ENCODE measurements at places on chromosomes 16 and 17.

GRCh38 chr16:76705892-76706291 is 428.7 kb downstream of the CNTNAP4 start:
- DNase-seq, result no peak

DNA sequence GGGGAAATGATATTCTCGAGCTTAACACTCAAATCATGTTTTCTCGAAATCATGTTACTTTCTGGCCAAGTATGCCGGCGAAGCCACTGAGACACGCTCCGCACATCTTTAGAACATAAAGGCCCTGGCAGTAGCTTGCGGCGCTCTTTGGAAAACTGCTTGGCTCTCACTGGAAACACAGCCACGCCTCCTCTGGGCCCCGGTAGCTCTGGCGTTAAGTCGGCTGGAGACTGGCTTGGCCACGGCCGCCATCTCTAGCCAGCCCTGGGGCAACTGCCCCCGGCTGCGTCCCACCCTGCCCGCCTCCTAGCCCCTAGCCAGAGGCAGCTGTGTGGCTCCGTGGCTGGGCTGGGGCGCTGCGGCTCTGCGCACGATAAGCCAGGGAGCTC is 9.2 kb upstream of the BAIAP2 start:
- DNase-seq, result no peak

DNA sequence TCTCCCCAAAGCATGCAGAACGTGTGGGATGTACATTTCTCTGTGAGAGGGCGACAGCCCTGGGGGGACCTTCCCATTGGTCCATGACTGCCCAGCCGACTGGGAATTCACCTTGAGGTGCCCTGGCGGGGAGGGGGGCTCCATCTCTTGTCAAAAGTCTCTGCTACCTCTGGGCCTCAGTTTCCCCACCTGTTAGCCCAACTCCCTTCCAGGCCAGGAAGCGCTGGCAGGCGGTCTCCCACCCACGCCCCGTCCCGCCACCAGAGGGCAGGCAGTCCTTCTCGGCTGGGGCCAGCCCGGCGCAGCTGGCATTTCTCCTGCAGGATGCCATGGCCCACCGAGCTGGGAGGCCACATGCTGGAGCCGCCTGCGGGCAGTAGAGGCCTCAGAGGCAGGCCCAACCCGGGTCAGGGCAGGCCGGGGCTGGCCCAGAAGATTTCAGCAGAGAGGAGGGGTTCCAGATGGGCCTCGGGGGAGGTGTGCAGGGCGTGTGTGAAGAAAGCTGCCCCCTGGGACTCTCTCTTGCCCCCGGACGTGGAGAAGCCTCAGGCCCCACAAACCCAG is 16.6 kb downstream of the CD7 start:
- DNase-seq, result no peak

DNA sequence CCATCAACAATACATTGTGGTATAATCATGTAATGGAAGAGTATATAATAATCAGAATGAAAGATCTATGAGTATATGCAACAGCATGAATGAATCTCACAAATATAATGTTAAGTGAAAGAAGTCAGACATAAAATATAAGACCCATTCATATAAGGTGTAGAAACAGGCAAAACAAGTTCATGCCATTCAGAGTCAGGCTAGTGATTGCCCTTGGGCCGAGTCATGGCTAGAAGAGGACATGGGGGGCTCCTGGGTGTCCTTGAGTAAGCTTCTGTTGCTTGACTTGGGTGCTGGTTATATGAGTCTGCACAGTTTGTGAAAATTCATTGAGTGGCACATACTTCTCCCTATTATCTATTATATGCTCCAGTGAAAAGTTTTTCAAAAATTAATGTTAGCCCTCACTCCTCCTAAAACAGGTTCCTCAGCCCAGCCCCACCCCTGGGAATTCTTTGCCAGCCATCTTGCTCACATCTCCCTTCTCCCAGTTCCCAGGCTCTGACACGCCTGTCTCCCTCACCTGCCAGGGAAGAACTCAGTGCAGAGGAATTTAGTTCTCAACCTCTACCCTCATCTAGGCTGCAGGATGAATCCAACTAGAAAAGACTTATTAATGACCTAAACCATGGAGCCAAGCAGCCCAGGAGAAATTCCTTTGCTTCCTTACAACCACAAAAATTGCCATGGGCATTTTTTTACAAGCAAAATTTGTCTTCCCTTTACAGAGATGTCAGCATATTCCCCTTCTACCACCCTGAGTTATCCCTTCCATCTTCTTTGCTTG is 52.4 kb upstream of the NFAT5 start:
- DNase-seq, result no peak

- DNase-seq, result no peak
Measured at GRCh38 chr17:8953156-8953885, 12.2 kb downstream of the PIK3R5 start.

DNA sequence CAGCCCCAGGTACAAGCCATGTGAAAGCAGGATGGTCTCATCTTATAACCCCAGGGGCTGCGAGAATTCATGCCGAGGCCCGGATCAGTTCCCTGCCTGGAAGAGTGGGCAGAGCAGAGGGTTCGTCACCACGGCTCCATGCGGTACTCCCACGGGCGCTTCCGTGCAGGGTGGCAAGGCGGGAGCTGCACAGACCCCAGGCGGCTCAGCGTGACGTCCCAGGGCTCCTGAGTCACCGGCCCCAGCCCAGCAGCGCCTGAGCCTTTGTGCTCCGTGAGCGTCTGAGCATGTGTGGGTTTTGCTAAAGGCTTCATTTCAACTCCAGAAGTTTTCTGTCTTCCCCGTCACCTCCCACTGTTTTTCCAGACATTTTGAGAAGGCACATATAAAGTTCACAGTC is 71.2 kb upstream of the CHMP6 start:
- no peak for DNase-seq

GRCh38 chr17:78940258-78940657 is 15.1 kb upstream of the TIMP2 start:
- DNase-seq, result no peak

DNA sequence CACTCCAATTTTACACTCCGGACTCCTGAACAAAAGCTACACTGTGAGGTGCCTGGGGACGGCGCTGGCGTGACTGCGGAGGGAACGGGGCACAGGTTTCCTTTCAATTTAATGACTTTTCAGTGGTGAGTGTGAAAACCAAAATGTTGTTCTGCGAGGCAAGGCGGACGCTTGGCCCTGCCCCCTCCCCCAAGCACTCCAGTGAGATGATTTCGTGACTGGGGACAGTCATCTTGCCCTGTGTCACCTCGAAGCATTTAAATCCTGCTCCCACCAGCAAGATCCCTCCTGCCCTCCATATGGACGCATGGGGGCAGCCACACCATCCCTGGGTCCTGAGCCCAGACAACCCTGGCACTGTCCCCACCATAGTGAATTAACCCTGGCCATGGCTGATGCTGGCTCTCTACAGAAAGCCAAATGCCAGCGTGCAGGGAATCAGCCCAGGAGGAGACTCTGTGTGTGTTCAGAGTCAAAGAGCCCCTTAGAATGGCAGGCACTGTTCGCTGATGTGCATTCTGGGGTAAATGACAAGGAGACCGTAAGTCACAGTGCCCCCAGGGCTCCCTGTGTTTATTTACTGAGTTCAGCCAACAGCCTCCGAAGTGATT is 41.0 kb downstream of the C16orf95 start:
- DNase-seq, result no peak

DNA sequence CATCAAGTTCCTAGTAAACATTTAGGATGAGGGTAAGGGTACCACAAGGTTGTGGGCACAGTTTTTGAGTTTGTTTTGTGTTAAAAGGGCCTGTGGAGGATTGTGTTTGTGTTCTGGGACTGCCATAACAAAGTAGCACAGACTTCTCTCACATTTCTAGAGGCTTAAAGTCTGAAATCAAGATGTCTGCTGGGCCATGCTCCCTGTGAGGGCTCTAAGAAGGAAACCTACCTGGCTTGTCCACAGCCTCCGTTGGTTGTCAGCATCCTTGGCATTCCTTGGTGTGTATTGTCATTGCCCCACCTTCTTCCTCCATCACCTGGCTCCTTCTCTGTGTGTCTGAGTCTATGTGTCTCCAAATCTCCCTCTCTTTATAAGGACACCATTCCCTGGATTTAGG is 808.1 kb upstream of the RBFOX1 start:
- no peak for DNase-seq

DNA sequence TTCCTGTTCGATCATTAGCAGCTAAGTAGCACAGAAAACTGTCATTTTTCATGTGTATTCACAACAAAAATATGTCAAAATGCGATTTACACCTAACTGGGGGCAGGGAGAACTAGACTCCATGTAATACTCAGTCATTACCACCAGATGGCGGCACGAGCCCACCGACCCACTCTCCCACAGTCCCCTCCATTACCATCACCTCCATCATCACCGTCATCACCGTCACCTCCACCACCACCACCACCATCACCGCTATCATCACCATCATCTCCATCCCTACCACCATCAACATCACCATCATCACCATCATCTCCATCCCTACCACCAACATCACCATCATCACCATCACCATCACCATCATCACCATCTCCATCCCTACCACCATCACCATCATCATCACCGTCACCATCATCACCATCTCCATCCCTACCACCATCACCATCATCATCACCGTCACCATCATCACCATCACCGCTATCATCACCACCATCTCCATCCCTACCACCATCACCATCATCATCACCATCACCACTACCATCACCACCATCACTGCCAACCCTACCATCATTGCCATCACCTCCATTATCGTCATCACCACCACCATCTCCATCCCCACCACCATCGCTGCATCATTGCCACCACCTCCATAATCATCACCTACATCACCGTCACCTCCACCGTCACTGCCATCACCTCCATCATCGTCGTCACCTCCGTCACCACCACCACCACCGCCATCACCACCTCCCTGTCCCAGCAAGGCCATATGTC is 14.4 kb downstream of the NDUFAF8 start:
- no peak for DNase-seq

DNA sequence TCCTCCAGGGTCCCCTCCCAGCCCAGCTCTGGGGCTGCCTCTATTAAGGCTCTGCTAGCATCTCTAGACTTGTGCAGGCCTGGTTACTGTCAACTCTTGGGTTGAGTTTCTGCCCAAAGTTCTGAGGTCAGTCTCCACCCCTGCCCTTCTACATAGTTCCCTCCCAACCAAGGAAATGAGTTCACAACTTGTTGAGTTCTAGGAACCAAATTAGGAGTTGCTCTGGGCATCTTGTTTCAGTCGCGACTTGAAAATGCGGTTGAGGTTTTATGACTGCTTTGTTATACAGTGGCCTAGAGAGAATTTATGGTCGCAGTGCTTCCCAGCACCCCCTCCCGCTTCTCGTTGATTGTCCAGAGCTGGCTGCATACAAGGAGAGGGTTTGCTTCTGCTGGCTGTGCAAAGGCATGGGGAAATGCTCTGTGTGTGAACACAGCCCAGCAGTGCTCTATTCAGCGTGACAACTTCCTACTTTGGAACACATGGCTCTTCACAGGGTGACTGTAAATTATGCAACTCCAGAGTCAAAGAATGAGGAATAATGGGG is 20.2 kb downstream of the GNAO1 start:
- no peak for DNase-seq

GRCh38 chr17:82638183-82638773 is 10.0 kb downstream of the WDR45B start:
- no peak for DNase-seq

- DNase-seq, result no peak
Measured at GRCh38 chr17:48993951-48994350, 3.2 kb upstream of the IGF2BP1 start.

DNA sequence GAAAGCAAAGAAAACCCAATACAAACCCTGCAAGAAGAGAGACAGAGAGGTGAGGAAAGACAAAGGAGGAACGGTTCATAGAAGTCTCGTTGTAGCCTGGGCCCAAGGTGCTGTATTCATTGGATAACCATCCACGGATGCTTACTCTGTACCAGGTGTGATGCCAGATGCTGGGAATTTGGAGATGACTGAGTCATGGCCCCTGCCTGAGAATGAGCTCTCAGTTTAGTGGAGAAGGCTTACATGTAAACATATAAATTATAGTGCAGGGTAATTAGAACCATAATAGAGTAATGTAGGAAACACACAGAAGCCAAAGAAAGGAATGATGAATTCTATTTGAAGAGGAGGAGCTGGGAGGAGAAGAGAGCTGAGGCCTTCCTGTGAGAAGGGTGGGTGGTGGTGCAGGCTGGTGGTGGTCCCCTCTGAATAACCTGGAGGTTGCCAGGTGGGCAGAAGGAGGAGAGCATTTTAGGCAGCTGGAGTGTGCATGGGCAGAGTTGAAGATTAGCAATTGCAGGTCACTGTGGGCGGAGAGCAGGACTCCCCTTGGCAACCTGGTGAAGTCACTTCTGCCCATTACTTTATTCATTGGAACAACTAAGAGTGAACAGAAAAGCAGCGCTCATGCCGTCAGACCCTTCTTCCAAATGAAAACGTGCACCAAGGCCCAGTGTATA is 7.7 kb upstream of the ZG16 start:
- no peak for DNase-seq

GRCh38 chr17:18363101-18364049 is at the start of gene SHMT1:
TSS of gene SHMT1 (minus strand) at chr17:18363550. CDS start at chr17:18355981, 7,569 bp downstream.
- DNase-seq, result peak; percentile 80

GRCh38 chr17:74288785-74289184 is 14.8 kb downstream of the DNAI2 start:
- no peak for DNase-seq

DNA sequence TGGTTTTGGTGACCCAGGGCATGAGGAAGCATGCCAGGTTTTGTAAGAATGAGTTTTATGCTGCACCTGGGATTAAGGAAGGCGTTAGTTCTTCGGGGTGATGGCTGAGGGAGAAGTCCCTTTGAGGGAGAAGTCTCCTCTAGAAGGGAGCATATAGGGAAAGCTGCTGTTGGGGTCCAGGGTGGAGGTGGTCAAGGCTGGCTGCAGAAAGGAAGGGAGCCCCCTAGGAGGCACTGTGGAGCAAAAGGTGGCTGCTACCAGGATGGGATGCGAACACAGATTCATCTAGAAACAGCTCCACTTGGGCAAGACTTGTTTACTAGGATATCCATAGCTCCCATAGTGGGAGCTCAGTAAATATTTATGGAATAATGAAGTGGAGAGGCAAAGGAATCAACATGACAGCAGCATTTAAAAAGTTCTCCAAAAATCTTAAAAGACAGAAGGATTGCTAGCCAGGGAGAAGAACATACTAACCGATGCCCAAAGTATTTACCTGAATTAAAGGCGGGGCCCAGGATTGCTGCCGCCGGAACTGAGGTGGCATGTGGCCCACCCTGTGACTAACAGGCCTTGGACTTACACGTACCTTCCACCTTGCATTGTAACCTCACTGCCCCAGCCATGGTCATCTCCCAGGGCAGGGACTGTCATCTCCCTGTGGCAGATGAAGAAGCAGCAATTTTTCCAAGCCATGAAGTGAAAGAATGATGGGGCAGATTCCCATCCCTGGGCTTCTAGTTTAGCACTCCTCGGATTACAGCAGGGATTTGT is 7.1 kb upstream of the LPCAT2 start:
- no peak for DNase-seq
